ENCODE measurements at places on chromosomes 5 and 9.

DNA sequence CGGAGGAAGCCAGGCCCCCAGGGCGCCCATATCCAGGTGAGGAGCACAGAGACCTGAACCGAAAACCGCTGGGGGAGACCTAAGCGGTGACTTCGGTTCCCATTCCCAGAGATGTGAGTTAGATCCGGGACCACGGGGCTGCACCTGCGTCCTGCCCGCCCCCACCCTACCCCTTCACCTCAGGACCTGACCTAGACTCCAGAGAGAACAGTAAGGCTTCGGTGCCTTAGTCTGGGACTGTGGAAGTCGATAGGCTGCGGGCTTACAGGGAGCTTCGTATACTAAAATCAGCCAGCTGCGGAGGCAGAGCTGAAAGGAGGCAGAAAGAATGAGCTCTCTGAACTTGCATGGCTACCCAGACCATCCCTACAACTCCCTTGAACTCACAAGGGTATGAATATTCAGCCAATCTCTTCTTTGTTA lies 518 bp upstream of the FAM13B start:
- no peak for DNase-seq

DNA sequence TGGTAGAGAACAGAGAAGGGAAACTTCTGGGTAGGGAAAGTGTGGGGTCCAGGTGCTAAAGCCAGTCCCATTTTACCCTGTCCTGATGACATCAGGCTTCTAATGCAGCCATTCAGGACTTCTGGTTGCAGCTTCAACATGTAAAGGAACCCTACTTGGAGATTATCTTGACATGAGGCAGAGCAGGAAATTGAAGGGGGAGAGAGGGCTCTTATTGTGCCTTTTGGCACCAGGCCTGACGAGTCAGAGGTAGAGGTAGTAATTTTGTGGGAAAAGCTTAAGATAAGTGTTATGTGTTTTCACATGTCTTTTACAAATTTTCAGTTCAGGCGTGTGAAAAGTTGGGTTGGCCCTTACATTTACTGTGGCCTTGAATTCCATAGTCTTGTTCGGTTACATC lies 102.4 kb upstream of the APC start:
- DNase-seq = no peak

DNA sequence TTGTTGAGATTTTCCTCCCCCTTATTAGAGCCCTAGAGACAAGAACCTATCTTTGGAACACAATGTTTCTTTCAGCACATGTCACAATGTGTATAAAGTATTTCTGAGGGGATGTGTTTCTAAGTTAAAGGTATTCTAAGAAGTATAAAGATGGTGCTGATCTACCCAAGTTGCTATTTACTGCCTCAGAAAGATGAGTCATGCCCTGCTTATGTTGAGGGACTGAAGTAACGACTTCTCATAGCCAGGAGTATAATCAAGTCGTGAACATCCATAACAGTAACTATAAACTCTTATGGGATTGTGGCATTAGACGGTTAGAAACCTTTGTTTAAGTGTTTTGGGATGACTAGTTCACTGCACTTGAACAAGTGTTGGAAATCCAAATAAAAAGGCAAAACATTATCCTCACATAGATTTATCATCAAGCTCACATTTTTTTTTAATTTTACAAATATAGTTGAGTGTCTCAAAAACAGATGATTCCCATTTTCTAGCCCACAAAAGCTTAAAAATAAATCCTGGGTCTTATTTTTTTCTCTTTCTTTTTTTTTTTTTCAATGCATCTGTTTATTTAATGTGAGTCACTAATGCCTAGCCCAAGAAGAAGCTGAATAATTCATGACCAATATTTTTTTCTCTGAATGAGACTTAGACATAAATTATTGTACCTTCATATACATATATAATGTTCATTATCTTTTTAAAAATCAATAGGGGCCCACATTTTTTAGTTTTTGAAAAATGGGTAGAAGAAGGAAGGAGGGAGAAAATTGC lies 12.2 kb upstream of the TMEM252 start:
- no peak for DNase-seq

DNA sequence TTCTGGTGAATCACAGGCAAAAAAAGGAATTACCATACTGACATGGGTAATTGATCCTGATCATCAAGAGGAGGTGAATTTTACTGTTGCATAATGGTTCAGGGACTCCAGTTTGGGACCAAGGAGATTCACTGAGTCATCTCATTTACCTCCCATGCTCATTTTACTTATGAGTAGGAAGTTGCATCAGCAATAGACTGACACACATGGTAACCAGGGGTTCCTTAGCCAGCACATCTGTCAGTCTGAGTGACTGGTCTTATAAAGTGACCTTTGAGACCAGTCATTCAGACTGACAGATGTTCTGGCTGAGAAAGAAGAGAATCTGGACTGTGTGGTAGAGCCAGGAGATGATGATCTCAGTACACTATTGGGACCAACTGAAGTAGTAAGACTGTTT lies 384.6 kb upstream of the CD180 start:
- DNase-seq = no peak

DNA sequence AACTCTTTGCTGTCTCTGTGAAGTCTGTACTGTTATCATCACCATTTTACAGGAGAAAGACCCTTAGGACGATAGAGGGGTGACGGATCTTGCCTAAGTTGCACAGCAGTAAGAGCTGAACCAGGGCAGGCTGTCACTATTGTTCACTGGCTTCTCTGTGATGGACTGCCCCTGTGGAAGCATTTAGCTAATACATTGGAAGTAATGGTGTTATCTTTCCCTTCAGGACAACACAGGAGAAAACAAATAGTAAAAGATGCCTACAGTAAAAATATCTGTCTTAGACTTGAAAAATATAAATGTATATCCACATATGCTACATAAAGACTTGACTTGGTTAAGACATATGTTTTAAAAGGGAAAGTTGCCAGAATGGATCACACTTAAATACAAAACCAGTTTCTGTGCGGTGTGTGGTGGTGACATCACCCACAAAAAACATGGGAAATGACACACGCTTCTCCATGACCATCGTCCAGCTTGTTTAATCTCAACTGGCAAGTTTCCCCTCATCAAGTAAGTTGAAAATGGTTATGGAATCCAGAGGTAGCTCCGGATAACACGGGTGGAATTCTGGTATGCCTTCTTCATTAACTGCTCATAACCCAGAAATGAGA lies 351.8 kb downstream of the EBF1 start:
- no peak for DNase-seq

GRCh38 chr9:87535817-87536539 lies 38.3 kb downstream of the DAPK1 start:
- DNase-seq = no peak

DNA sequence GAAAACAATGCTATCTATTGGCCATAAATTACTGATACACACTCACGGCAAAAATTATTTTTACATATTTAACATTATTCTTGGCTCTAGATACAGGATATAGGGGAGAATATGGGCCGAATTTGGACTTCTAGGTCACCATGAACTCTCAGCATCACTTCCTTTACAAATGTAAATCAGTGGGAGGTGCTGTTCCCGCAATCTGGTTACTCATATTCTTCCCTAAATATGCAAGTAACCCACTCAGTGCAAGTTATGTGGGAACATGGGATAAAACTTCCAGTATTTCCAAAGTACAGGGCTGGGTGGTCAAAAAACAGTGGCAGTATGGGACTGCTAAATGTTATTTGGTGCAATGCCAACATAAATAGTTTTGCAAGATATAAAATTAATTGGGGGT lies 145.6 kb downstream of the PPP2R2B start:
- DNase-seq = no peak

- no peak for DNase-seq
Measured at GRCh38 chr5:83118976-83119375, 41.6 kb downstream of the XRCC4 start.

DNA sequence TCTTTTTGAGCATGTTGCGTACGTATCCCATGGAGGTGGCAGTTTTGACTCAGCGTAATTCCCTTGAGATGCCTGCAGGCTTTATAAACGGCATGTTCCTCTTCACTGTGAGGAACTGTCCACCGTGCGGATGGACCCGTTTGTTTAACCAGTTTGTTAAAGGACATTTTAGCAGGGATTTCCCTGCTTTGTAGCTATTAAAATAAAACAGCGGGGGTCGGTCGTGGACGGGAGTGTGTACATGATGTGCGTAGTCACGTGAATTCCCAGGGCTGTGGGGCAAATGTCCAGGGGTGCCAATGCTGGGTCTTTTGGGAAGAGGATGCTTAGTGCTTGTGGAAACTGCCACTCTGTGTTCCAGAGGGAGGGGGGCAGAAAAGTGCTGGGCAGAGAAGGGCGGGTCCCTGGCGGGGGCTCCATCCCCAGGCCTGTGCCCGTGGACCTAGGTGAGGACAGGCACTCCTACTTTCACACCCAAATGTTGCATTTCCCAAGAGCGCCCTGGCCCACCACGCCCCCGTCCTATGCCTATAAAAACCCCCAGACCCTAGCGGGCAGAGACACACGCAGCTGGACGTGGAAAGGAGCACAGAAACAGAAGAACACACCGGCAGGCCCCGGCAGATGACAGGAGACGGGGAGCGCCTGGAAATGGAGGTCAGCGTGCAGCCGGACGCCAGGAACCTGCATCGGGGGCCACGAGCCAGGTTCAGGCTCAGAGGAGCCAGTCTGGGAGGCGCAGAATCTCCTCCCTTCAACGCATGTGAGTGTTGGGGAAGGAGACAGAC lies 4.0 kb upstream of the TERT start:
- DNase-seq = no peak

DNA sequence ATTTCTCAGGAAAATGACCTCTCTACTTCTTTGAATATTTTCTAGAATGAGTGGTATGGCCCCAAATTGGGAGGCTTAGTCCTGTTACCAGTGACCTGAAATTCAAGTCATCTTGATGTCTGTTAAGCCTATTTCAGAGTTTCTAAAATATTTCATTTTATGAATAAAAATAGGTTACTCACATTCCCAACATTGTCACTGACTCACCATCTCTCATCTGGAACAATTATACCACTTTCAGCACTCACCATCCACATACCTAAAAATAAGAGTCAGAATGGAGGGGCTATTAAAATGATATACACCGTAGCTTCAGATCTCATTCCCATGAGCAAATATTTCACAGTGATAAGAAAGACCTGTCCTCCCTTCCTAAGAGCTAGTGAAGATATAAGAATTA lies 71.8 kb downstream of the KIAA1958 start:
- DNase-seq = no peak

Data from CD4-positive, alpha-beta T cell treated with Interleukin-6 for 4 hours (primary cell).